ENCODE measurements at places on chromosomes 5 and 9. TPM values are rescaled to one million over a fixed set of nuclear protein-coding genes. Genes with fewer than 3 reads are reported as not detected.

AGXT2 gene
- total RNA-seq: not detected

GABRP gene
- not detected for total RNA-seq

PCDHB3 gene
- 0.12 TPM for total RNA-seq

DNA sequence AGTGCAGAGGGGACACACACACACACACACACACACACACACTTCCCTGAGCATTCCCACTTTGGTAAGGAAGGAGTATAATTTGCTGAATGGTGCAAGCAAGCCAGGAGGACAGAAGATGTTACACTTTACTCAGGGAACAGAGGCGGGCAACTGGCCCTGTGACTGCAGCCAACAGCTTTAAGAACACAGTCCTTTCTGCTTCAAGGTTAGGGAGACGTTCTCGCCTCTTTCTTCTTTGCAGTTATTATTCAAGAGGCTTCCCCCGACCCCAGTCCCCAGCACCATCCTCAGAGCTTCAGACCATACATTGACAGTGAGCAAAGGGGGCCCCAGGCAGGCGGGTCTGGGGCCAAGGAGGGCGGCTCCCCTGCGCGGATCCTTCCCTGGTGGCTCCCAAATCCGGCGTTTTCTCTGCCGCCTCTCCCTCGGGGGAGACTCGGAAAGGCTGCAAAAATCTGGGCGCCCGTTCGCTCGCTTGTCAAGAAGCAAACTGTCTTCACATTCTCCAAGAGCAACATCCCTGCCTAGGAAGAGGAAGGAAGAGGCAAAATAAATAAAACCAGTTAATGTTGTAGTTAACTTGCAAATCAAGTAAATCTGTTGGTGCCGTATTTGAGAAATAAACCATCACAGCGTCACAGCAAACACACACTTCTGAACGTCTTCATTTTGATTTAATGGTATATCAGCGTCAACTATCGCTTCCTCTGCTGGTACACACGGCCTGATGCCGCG lies 3.8 kb upstream of the LHX2 start:
- DNase-seq: no peak

- DNase-seq: no peak
Measured at GRCh38 chr9:98902516-98902915, 41.2 kb upstream of the COL15A1 start.

GRCh38 chr5:64839936-64840335 lies 71.2 kb downstream of the CWC27 start:
- no peak for DNase-seq

DNA sequence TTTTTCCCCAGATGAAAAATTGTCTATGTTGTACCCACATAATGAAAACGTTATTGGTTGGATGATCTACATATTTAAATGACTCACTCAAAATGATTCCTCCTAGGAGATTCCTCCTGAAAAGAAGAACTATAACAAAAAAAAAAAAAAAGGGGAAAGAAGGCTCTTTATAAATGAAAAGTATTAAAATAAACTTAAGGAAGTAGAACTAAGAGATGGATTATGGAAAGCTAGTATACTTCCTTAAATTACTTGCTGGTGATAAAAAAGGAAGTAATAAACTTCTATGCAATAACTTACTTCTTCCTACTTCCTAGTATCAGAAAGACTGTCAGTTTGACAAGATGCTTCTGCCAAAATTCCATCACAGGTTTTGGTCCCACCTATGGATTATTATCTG lies 1087.7 kb downstream of the CDH12 start:
- DNase-seq: no peak

DNA sequence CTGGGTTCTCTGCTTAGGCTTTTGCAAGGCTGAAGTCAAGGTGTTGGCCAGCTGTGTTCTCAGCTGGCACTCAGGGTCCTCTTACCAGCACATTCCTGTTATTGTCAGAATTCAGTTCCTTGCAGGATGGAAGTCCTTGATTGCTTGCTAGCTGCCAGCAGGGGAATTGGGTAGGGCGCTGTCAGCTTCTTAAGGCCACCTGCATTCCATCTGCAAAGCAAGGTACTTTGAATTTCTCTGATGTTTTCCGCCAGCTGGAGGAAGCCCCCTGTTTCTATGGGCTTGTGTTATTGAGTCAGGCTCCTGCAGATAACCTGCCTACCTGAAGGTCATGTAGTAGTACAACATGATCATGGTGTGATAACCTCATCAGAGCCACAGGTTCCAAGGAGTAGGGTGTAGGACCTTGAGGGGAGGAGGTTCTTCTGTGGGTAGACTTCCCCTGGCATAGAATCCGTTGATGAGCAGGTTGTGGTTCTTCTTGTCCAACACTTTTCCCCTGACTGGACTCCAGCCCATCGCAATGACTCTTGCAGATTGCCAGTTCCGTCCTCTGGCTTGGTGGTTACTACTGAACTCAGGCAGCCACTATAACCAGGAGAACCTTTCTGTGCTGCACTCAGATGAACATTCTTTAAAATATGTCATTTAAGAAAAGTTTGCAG lies 6.8 kb downstream of the TENT4A start:
- no peak for DNase-seq

DNA sequence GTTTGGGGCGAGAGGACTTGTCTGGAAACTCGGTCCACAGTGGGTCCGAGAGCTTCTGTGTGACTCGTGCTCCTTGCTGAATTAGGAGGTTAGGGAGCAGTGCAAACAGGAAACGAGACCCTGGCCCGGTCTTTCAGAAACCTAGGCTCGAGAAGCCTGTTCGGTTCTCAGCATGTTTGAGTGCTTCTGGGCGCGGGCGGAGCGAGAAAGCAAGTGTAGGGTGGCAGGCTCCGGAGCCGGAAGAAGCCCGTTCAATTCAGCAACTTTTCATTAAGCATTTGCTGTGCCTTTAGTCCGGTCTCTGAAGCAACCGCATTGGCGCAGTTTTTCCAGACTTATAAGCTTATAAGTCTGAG lies 547 bp downstream of the CLTA start:
- DNase-seq: peak; percentile 21

GRCh38 chr5:176429972-176430371 lies 13.6 kb upstream of the CLTB start:
- DNase-seq: peak; percentile 17

DNA sequence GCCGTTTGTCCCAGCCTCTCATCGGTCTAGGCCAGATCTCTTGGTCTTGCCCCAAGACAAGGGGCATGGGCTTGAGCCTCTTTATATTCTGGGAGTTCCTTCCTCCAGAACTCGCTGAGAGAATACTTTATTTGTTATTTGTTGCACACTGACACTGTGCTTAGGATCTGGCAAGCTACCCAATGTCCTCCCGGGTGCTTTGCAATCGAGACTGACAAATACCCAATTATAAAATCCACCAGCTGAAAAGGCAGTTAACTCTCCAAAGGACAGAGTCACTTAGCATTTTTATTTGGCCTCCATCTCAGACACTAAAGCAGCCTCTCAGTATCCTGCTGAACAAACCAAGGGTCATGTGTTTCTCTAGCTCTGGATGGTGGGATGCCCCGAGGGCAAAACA lies 500.2 kb upstream of the DAP start:
- no peak for DNase-seq

DNA sequence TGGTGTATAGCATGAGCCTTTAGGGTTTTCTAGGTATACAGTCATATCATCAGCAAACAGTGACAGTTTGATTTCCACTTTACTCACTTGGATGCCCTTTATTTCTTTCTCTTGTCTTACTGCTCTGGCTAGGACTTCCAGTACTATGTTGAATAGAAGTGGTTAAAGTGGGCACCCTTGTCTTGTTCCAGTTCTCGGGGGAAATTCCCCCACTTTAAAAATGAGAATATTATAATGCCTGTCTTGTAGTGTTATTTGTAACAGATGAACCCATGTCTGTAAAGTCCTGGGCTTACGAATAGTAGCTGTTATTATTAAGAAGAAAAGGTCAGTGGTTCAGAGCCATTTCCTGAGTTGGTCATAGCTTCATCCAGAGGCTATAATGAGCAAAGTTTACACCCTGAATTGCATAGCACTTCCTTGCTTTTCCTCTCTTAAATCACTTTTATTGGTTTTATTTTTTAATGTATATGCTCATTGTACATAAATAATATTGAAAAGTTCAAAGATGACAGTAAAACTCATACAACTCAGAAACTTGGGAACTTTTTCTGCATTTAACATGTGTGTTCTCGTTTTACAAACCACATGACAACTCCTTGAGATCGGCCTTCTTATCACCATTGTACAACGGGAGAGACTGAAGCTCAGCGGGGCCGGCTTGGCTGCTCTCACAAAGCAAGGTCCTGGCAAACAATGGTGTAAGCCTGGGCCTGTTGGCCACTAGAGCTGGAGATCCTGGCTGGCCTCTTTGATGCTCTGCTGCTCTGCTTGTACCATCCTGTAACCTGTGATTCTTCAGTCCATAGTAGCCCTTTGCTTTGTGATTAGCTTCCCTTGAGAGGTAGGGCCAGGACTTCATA lies 85.2 kb downstream of the CYFIP2 start:
- DNase-seq: no peak

GRCh38 chr9:121217609-121218292 lies 16.1 kb upstream of the RAB14 start:
- DNase-seq: peak; percentile 52

DNA sequence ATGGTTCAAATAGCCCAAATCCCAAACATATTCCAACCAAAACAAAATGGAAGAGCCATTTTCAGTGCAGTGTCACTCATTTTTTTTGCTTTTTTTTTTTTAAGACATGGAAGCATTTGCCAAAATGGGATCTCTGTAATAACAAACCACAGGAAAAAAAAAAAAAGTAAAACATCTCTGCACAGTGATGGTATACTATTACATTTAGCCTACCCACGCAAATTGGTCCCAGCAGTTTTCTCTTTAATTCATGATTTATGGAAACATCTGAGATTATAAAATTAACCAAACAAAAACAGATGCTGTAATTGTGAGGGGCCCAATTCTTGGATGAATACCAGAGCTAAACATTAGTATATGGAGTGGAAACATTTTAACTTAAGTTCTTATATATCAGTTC lies 566.6 kb downstream of the ZNF608 start:
- DNase-seq: peak; percentile 52

GRCh38 chr5:173859408-173860159 lies 28.6 kb upstream of the CPEB4 start:
- DNase-seq: no peak

Data from RPMI7951 (cell line).